ENCODE measurements at places on chromosomes 7 and 10.

GRCh38 chr7:136389933-136390332, 412.8 kb upstream of the MTPN start:
- DNase-seq = no peak

GRCh38 chr10:92080244-92080643, 156.7 kb downstream of the BTAF1 start:
- DNase-seq = no peak

DNA sequence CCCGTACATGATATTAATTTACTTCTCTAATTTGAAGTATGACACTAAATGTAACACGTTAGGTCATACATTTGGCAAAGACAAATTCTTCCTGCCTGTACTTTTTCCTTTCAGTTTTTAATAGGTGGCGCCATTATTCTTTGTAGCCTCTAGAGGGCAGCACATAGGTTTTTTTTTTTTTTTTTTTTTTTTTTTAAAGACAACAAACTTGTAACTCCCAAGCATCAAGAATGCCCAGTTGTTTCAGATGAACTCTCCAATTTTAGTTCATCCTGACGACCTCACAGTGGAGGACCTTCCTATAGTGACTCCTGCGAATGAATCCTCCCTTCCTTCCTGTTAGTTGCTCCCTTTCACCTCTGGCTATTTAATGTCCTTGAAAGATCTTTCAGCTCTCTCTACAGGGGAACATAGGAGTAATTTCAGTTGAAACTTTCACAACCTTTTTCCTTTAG, 139.3 kb upstream of the HDAC9 start:
- no peak for DNase-seq

DNA sequence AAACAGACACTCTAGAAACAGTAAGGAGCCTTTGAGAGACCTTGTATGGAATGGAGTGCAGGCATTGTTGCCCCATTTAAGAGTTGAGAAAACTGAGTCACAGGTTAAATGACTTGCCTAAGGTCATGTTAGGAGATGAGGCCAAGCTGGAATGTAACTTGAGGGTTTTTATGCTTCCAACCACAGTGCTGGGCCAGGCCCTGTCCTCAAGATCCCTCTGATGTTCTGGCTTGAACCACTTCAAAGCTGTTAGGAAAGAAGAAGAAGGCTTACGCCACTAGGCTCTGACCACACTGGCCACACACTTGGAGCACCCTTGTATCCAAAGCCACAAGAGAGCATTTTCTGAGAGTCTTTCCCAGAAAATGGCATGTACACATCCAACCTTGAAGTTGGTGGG, 42.7 kb downstream of the PLAU start:
- DNase-seq = no peak

DNA sequence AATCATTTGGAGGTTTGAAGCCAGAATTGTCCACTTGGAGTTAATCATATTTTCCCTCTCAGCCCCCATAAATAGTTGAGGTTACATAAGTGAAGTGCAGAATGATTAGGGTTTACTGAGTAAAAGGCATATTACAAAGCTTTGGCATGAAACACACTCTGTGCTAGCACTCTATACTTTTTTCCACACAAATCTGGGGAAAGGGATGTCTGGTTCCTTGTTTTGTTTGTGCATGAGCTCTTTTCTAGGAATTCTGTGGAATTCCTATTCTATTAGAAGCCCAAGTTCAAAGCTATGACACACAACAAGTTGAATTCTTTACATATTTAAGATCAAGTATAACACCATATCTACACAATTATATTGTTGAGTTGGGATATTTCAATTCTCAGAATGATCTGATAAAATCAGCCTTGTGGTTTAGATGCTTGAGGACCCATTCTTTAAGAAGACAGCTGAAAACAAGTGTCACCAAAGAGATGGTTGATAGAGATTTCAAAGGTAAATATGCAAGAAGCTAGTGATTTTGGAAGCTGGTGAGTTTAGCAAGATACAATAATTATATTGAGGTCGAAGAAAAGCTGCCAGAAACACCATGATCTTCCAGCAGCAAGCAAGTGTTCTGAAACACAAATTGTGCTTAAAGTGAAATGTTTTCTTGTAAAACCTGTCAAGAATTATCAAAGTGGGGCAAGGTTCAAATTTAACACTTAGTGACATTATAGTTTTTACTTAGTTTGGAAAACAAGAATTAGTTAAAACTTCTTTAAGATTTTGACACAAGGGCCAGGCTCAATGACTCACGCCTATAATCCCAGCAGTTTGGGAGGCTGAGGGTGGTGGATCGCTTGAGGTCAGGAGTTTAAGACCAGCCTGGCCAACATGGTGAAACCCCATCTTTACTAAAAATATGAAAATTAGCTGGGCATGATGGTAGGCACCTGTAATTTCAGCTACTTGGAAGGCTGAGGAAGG, 122.6 kb downstream of the INHBA start:
- DNase-seq = no peak

- DNase-seq = no peak
Observed at GRCh38 chr7:34327681-34328080, 330.3 kb upstream of the NPSR1 start.

GRCh38 chr10:74981831-74982633, 129.4 kb upstream of the SAMD8 start:
- no peak for DNase-seq

DNA sequence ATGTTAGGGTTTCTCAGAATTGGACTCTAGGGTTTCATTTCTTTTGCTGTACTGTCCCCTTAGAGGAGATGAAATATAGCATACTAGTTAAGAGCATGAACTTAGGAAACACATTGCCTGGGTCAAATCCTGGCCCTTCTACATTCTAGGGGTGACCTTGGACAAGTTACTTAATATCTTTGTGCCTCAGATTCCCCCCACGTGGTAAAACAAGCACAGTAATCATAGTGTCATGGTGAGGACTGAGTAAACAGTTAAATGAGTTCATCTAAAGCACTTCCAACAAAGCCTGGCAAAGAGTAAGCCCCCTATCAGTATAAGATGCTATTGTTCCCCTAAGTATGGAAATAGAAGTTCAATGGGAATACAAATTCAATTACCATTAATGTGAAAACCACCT, 5.1 kb downstream of the DPY19L1 start:
- no peak for DNase-seq

- DNase-seq = no peak
Observed at GRCh38 chr7:32952876-32953275, 4.4 kb upstream of the FKBP9 start.

DNA sequence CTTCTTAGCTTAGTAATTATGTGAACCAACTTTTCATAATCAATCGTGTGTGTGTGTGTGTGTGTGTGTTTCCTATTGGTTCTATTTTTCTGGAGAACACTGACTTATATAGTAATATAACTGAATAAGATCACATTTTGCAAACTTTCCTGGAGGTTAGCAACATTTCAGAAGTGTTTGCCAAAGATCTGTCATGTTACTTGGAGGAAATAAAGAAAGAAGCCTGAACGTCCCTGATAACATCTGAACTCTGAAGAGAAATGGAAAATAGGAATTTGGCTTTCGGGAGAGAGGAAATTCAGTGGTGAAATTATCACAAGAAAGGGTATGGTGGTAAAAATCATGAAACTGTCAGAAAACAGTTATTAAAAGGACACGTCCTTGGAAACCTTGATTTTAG, 984.4 kb upstream of the AUTS2 start:
- no peak for DNase-seq

GRCh38 chr7:79774150-79774549, 320.7 kb upstream of the MAGI2 start:
- DNase-seq = no peak

- no peak for DNase-seq
Observed at GRCh38 chr7:55132890-55133551, 114.2 kb downstream of the EGFR start.

DNA sequence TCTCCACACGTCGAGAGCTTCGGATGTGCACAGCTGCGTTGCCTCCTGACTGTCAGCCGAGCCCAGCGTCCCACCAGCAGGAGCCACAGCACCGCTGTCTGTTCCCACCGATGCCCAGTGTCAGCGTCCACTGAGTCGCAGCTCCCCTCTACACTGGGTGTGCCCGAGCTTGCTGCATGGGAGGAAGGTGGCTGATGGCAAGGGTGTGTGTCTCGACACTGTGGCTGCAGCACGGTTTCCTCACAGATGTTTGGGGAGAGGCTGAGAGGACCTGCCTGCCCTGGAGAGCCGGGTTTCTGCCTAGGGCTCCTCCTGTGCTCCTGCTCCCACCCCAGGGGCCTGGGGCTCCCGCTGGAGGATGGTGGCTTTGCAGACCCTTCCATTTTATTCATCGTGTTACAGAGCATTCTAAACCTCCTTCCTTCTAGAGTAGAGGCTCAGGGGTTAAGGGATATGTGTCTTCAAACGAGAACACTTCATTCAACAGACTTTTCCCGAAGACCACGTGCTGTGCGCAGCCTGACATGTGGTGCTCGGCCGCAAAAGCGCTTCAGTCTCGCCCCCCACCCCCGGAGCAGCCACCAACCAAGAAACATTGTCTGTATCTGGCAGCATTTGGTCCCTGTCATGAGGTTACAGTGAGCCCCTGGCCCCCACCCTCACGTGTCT, 384.8 kb downstream of the DNAJB6 start:
- DNase-seq = no peak

DNA sequence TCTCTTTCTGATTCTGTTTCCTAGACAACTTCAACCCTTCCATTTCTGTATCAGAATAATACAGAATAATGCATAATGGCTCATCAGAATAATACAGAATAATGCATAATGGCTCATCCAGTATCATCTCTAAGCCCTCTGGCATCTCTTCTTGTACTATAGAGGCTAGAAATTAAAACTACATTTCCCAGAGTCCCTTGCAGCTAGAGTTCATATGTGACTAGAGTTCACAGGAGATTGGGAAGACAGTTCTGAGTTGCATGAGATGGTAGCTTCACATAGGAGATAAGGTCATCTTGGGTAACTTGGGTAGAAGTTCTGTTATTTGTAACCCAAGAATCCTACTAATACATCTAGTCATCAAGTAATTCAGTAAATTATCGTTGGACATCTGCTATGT, 122.9 kb upstream of the NRBF2 start:
- no peak for DNase-seq
